ENCODE measurements at places on chromosomes 1 and 21. TPM values are rescaled to one million over a fixed set of nuclear protein-coding genes. Genes with fewer than 3 reads are reported as not detected.
A peak's percentile ranks its signal among the peaks of the same experiment; 100 is the strongest.

Gene HSD3B2
- total RNA-seq = not detected

DNA sequence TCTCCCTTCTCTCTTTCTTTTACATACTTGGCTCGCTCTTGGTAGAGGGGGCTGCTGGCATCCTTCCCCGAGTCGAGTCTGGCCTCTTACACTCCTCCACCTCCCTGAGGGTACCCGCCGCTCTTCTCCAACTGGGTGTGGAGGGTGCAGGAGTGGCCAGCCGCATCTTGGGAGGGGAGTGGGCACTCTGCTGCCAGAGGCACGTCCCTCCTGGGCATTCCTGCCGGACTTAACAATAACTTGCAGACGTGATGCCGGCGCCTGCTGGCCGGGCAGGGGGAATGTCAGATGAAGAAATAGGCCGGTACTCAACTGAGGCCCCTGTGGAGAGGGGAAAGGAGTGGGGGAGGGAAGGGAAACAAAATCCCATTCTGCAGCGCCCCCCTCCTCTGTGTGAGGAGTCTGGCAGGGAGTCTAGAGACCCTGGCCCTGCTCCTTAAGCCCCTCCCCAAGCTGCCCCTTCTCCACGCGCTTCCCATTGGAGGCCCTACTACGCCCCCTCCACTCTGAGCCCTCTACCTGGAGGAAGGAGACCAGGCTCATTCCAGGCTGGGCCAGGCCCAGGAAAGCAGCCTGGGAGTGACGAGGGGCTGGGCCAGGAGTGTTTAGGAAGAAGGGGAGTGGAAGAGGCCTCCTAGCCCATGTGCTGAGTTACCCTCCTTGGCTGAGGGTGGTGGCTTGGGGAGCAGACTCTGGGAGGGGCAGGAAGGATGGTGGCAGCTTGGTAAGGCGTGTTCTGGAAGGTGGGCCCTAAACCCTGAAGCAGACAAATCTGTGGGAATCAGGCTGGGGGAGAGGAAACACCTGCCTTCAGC, 1.8 kb downstream of the ATP2B4 start:
- no peak for DNase-seq

GRCh38 chr1:50582346-50582745, 159.1 kb upstream of the DMRTA2 start:
- no peak for DNase-seq

Gene PTPRU
- 28.7 TPM for total RNA-seq

Gene GJA5
- total RNA-seq = 51.7 TPM

DNA sequence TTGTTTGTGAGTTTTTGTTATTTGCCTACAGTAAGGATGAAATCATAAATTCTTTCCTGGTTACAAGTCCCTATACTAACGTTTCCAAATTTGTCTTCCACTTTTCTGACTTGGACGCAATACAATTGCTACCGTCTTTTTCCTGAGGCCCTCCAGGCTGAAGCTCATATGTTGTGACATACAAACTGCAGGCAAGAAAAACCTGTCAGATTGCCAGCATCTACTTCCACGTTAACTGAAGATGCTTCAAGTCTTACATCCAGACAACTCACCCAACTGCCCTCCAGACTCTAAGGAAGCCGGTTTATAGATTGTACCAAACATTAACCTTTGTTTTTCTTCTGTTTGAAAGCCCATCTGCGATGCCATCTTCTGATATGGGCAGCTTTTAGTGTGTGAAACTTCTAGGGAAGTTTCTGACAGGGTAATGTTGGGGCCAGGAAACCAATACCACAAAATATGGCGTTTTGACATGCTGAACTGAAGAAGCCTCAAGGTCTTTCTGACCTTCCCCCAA, 21.4 kb upstream of the RNF11 start:
- no peak for DNase-seq

DNA sequence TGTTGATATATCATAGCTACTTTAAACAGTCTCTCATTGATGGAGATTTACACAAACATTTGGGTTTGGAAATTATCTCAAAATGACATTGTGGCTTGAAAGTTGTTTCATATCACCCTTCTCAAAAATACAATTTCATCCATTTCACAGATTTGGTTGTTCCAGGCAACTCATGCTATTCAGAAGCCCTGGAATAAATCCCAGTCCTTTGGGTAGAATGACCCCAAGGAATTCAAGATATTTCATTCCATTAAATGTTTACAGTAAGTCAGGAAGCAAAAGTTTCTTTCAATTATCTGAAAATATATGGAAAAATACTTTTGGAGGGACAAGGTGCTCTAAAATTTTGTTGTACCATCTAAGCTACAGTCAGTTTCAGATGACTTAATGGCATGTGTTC, 27.1 kb downstream of the MPZL1 start:
- DNase-seq = no peak

DNA sequence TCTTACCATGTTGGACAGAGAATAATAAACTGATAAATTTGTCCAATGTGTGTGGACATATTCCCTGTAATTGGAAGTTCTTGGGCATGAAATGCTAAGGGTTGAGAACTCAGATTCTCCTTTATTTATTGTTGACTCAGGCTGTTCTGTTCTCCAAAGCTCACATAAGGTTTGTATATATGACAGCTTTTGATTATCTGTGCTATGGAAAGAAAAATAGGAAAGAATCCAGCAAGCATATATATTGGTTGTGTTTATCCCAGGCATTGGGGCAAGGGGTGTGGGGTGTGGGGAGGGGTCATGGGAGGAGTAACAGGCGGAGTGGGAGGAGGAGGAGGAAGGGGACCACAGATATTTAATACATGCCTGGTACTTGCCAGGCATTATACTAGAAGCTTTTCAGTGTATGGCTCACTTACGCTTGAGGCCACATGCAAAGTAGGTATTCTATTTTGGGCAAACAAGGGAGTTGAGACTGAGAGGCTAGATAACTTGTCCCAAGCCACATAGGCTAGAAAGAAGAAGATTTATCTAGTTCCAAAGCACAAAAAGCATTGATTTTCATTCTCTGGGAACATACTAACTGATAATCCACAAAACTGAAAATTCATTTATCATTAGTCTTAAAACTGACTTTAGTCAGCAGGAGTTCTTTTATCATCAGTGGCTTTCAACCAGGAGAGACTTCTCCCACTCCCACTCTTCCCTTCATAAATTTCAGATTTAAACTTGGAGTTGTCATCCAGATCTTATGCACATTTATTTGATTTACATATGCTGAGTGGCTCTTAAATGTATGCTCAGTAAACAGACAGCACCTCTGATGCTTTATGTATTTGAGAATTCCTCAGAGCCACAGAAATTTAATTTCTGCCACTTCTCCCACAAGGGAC, 27.2 kb downstream of the NGF start:
- DNase-seq = no peak

DNA sequence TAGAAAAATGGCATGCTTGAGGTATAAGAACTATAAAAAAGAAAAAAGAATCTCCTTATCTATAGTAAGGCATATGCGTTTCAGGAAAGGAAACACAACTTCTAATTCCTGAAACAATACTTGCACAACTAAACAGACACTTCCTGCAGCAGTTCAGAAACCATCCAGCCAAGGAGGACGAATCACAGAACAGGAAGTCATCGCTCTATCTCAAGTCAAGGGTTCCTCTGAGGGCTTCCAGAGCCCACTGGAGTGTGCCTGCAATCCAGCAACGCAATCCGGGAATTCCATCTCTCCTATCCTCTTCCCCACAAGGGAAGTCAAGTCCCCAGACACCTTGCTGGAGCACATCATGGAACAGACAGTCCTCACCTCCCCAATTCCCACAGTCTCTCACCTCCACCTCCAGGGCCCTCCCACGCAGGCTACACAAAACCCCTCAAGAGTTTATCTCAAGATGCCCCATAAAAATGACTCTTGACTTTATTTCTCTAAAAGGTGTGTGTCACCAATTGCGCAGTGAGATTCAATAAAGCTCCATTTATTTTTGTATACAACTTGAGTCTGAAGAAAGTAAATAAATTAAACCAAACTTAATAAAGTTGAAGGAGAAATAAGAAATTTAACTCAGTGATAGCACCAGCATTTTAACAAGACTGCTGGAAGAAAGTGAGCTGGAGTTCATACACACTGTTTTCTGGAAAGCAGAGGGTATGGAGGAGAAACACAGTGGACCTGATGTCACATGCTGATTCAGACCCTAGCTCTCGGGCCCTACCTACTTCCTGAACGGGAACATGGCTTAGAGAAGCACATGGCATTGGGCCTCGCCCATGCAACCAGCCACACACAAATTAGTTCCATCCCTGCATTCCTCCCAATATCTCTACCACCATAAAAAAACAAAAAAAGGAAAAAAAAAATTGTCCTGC, 39.9 kb downstream of the SIPA1L2 start:
- no peak for DNase-seq

DNA sequence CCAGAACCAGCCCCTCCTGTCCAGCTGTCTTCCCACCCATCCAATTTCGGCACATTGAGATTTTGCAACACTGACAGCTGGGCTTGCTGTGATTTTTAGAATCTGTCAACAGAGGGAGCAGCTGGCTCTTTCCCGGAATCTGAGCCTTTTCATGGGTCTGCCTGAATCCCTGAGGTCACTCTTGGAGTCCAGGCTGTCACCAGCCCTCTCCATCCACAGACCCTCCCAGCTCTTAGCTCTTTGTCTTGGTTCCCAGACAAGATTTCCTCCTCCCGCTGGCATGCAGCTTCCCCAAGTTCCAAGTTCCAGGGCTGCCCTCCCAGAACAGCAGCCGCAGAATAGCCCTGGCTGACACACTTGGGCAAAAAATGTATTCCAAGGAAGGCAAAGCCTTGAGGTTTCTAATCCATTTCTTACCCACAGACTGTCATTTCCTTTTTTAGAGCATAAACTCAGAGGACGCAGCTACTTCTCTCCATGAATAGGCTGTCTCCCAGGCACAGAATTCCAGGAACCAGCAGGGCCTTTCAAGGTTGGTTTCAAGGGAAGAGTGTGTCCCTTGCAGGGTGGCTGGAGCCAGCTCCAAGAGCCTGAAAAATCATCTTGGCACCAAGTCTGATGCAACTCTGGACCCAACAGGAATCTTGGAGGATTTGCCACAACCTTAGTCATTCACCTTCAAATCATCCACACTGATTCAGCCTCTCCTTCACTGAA, 7.1 kb upstream of the TMEM61 start:
- no peak for DNase-seq

DNA sequence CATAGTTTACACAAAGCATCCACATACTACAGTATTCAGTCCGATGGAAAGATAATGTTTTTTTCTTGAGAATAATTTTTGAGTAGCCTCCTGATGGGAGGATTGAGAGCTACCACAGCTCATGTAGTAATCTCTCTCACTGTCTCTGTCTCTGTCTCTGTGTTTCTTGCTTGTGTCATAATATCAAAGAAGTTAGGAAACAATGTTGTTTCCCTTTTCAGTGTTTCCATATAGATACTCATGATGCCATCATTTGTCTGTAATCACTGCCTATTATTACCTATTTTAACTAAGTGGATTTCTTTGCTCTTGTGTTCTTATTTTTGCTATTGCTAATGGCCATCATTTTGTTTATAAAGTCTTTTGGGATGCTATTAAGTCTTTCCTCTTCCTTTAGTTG, 367.7 kb downstream of the NEGR1 start:
- DNase-seq = no peak

Gene OR10J1
- total RNA-seq = not detected

DNA sequence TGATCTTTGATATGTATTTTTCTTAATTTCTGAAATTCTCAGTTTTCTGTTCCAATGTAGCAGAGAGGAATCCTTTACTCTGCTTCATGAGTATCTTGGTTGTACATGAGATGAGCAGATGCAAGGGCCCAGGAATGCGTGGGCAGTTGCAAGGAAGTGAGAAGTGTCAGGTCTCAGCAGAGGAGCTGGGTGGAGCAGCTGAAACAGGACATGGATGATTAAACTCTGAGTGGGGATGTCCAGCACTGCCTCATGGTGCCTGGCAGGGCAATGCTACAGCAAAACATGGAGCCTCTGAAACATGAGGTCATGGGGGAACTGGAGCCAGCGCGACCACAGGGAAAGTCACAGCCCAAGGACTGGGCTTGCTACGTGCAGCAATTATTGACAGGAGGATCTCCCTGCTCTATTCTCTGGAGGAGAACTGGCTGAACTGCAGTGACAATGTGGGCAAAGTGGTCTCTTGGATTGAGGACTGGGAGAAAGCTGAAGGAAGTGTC, 48.4 kb downstream of the COLGALT2 start:
- peak; percentile 5 for DNase-seq

Gene OR2M5
- not detected for total RNA-seq

Gene ACTL8
- total RNA-seq = not detected

DNA sequence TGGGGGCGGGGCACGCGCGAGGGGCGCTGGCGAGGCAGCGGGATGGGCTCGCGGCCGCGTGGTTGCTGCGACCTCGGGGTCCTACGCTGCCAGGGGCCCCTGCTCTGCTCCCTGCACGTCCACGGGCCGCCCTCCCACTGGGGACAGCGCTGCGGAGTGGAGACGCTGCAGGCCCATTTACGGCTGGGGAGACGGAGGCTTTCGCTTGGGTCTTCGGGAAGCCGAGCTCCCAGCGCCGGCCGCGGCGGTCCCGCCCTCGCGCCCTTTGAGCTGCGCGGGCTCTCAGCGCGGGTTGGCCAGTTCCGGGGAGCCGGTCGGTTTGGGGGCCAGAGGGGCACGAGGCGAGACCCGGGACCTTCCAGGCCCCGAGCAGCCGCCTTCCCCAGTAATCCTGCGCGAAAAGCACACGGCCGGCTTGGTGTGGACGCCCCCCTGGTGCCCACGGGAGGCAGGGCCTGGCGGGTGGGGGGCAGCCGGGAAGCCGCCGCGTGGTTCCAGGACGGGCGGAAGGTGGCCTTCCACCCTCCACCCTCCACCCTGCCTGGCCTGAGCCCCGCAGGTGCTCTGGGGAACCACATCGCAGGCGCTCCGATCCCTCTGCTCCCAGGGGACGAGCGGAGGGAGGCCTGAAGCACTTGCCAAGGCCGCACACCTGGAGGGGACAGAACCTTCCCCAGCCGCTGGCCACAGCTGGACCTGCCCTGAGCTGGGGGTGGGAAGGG, 570 bp upstream of the PEX10 start:
- DNase-seq = no peak

Gene MYBPH
- total RNA-seq = not detected

- DNase-seq = no peak
Observed at GRCh38 chr1:30777060-30777903, 19.7 kb upstream of the LAPTM5 start.

- no peak for DNase-seq
Observed at GRCh38 chr1:3560251-3560871, 50.9 kb downstream of the MEGF6 start.

- DNase-seq = no peak
Observed at GRCh38 chr1:156096640-156097391, 14.6 kb upstream of the MEX3A start.

Gene PLA2G2C
- total RNA-seq = not detected

Gene MYOC
- total RNA-seq = 37.2 TPM

GRCh38 chr1:207853372-207853757, 57.6 kb downstream of the CD34 start:
- DNase-seq = no peak

Gene HS2ST1
- 10.4 TPM for total RNA-seq

Gene NPR1
- 279 TPM for total RNA-seq

GRCh38 chr1:15176898-15177665, 23.5 kb downstream of the TMEM51 start:
- no peak for DNase-seq

Data from thoracic aorta (tissue), 2 donors.